ENCODE measurements at places on chromosomes 16 and 17.

DNA sequence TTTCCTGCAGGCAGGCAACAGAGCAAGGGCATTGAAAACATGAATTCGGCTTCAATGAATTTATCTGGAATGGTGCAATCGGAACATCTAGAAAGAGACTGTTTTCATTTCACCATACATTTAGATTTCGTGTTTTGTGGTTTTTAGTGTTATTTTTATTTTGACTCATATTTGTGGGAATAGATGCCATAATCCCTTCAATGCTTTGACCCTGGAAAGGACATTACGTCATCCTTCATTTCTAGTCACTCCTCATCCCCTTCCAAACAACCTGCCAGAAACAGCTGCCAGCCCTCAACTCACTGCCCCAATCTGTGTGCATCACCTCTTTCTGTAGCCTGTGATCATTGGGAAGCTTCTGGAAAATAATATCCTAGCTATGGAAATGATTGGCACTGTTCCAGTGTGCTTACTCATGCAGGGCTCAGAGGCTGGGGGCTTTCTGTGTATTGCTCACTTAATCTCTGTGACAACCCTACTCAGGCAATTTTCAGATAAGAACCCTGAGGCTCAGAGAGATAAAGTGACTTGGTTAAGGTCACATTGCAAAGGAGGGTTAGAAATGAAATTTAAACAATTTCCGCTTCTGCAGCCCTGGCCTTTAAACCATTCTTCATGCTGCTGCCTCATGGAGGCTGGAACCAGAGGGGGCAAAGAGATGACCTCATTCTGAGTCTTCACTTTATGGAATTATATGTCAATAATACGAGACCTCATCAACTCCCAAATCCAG is 9.5 kb upstream of the KSR1 start:
- no peak for DNase-seq

GRCh38 chr16:53922807-53923571 is 219.0 kb downstream of the FTO start:
- no peak for DNase-seq

- DNase-seq = no peak
These were observed 113.5 kb upstream of the PLCG2 start for GRCh38 chr16:81665588-81665987.

GRCh38 chr17:81934850-81935708 is 2.0 kb downstream of the PYCR1 start:
- no peak for DNase-seq

- DNase-seq = peak; percentile 9
These were observed at the start of gene LASP1NB for GRCh38 chr17:38925263-38925995. LASP1NB (plus strand) TSS chr17:38925614.

- DNase-seq = no peak
These were observed 10.8 kb upstream of the USP31 start for GRCh38 chr16:23160082-23160481.

DNA sequence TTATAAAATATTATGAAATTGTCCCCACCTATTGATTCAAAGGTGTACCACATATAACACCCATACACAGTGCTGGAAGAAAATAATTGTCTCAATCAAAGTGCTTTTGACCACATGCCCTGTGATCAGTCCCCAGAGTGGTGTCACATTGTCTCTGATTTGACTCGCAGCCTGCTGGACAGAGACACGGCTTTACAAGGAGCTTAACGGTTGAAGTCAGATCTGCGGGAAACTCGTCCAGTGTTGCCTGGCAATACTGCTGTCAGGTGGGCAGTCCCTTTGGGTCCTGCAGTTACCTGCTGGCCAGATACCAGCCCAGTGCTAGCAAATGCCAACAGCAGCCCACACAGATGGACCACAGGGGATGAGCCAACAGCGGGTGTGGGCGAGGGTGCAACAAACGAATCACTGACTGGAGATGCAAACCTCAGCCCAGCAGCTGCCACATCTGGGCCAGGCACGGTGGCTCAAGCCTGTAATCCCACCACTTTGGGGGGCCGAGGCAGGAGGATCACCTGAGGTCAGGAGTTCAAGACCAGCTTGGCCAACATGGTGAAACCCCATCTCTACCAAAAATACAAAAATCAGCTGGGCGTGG is 26.2 kb upstream of the SSTR2 start:
- DNase-seq = no peak

DNA sequence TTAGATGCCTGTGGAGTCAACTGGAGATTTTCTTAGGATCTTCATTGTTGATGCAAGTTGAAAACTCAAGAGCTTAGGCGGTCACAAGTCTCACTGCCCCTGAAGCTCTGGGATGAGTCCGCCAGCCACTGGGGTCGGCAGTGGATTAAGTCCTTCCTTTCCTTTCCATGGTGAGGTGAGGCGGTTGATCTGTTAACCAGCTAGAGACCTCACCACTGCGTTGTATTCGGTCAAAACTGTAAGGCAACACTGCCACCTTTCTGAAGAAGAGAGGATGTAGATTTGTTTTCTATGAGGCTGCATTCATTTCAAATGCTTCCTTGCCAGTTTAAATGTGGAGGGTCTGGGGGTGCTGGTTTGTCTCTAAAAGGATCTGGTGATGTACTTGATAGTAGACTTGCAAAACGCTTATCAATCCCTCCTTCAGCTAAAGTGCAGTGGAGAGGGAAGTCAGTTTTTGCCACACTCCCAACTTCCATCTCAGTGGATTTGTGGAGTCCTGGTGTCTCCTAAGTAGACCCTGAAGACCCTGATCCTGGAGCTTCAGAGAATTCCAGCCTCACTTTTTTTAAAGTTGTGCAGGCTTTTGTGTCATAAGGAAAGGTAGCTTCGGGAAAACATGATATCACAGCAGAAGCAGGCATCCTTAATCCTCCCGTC is 1.7 kb downstream of the MYOCD start:
- no peak for DNase-seq

GRCh38 chr16:84714028-84714427 is 14.2 kb downstream of the USP10 start:
- DNase-seq = no peak

- DNase-seq = no peak
These were observed 22.8 kb downstream of the FAM117A start for GRCh38 chr17:49741009-49741691.

DNA sequence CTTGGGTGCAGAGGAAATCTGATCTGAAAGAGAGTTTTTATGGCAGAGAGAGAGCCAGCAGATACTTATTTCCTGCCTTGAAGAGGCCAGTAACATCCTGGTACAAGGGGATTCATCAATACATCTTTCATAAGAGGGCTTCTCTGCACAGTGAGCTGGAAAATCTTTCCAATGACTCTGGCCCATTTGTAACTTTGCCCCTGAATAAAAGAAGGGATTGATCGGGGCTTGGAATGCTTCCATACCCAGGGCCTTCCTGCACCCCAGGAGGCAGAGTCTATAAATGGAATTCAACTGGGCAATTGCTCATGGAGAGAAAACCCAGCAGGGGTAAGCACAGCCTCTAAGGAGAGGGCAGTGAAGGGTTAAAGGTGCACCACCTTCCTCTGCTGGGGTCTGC is 163.3 kb downstream of the XYLT1 start:
- DNase-seq = no peak

DNA sequence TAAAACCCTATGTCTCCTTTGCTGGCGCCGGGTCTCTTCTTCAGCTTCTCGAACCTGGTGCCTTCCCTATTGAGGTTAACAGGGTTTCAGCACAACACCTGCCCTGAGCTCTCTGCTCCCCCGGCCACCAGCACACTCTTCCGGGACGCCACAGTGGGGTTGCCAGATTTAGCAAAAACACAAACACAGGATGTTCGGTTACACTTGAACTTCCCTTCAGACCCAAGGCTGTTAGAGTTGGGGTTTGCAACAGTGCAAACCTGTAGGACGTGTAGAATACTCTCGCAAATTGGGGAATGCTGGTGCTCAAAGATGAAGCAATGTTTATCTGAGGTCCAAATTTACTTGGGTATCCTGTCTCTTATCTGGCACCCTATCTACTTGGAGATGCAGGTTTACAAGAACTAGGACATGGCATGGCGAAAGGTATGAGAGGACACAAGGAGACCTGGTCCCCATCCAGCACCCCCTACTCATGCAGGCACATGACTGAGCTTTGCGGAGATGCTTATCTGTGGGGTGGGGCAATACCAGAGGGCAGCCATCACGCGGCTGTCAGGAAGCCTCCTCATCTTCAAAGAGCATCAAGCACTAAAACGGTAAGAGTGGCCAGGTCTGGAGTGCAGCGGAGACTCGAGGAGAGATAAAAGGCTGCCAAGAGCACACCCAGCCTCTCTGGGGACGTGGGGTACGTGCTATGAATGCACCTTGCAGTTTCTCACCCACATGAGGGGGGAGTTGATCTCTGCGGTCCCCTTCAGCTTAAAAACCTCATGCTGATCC is 52.8 kb downstream of the SDK2 start:
- no peak for DNase-seq

DNA sequence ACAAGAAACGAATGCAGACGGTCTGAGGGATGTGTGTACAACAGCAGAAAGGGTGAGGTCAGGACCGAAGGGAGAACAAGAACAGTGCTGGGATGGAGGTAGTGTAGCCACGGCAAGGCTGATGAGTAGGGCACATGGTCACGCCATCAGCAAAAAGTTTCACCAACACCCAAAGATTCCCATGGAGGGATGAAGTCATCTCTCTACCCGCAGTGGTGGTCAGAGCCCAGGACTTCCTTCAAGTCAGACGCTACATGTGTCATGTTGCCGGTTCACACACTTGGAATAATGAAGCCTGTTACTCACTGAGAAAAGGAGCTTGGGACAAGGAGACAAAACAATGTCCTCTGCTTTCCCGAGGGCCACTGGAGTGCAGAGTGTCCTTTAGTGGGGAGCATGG is 79.7 kb downstream of the SALL1 start:
- DNase-seq = no peak

DNA sequence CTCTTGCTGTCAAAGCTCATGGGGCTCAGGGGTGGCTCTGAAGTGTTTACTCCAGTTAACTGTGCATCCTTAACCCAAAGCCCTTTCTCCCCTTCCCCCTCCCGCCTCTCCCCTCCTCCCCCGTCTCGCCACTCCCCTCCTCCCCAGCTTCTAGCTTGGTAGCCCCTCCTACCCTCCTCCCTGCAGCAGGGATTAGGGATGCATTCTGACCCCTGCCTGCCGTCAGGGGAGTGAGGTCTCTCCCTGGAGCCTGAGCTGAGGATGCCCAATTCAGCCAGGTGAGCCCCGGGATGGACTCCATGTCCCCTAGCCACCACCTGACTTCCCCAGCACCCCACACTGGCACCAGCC is 1.6 kb downstream of the HS3ST6 start:
- no peak for DNase-seq

- DNase-seq = no peak
These were observed 2.3 kb upstream of the RPH3AL start for GRCh38 chr17:354651-355556.

- DNase-seq = no peak
These were observed 21.2 kb upstream of the MYO15B start for GRCh38 chr17:75566416-75566815.

DNA sequence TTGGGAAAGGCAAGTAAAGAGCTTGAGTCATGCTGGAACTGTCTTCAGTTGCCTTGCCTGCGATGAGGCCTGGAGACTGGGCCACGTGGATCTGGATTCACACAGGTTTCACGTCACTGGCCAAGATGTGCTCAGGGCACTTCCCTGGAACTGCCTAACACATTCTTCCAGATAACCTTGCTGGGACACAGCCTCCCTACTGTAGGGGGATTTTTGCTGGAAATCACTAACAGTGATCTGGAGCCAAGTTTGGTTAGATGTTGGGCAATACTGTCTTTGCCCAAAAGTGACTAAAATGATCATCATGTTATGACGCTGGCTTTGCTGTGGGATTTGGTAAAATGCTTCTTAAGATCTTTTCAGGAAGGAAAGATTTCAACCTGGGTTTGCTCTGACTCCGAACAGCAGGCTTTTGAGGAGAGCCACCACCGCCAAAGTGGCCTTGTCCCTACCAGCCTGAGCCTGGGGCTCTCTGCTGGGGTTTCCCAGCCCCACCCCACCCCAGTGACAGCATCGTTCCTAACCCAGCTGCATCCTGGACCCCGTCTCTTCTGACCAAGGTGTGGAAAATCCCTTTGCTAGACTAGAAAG is 14.7 kb downstream of the C1QTNF1 start:
- DNase-seq = no peak

DNA sequence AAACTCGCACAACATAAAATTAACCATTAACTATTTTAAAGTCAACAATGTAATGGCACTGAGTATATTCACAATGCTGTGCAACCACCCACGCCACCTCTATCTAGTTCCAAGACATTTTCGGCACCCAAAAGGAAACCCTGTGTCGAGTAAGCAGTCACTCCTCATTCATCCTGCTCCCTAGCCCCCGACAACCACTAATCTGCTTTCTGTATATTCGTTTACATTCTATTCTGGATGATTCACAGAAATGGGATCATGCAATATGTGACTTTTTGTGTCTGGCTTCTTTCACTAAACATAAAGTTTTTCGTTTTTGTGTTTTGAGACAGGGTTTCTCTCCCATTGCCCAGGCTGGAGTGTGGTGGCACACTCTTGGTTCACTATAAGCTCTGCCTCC is 42.2 kb upstream of the HAPSTR1 start:
- DNase-seq = no peak

- DNase-seq = no peak
These were observed 18.9 kb downstream of the RARA start for GRCh38 chr17:40327735-40328385.

DNA sequence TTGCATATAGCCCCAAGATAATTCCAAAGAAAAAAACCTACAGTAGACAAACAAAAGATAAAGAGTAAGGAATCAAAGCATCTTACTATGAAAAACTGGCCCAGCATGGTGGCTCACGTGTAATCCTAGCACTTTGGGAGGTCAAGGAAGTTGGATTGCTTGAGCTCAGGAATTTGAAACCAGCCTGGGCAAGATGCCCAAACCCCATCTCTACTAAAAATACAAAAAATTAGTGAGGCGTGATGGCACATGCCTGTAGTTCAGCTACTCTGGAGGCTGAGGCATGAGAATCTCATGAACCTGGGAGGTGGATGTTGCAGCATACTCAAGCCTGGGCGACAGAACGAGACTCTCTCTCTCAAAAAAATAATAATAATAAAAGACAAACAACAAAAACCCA is 764.7 kb upstream of the KIF2B start:
- DNase-seq = no peak

GRCh38 chr16:55152875-55153390 is 171.1 kb upstream of the IRX6 start:
- DNase-seq = no peak

DNA sequence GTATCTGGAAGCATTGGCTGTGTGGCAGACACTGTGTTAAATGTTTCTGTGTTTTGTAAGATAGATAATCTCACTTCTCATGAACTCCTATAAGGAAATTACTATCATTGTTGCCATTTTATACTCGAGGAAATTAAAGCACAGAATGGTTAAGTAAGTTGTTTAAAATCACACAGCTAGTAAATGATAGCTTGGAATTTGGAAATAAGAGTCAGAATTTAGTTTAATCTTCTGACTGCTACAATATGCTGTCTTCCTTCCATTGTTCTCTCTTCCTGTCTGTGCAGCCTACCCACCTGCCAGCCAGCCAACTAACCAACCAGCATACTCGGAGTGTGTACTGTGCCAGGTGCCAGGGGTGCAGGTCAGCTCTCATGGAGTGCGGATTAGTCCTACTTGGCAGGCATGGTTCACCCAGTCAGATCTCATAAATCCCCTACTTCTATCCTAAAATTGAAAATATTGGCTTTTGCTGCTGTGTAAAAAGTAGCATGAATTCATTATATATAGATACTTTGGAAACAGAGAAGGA is 79.9 kb upstream of the LGALS9 start:
- DNase-seq = no peak

GRCh38 chr16:25063865-25064264 is 47.7 kb upstream of the LCMT1 start:
- DNase-seq = no peak
